ENCODE measurements at places on chromosomes 7 and 10. TPM values are rescaled to one million over a fixed set of nuclear protein-coding genes. Genes with fewer than 3 reads are reported as not detected.

Gene ITGA8
- not detected for total RNA-seq

- DNase-seq, result no peak
These were observed 6.4 kb downstream of the DPYSL4 start for GRCh38 chr10:132192991-132193665.

DNA sequence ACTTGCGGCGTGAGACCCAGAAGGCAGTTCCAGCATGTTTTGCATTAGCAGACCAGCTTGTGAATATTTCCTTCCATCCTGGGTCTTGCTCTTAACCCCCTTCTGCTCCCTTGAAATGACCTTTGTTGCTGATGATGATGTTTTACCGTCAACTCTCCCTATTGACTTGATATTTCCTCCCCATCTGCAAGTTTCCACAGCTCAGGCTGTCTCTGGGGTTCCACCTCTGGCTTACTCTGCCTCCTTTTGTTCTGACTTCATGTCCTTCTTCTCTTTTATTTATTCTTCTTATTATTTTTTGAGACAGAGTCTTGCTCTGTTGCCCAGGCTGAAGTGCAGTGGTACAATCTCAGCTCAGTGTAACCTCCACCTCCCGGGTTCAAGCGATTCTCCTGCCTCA lies 17.2 kb downstream of the BAMBI start:
- no peak for DNase-seq

- DNase-seq, result no peak
These were observed 31.2 kb downstream of the ARMH3 start for GRCh38 chr10:102024799-102025198.

DNA sequence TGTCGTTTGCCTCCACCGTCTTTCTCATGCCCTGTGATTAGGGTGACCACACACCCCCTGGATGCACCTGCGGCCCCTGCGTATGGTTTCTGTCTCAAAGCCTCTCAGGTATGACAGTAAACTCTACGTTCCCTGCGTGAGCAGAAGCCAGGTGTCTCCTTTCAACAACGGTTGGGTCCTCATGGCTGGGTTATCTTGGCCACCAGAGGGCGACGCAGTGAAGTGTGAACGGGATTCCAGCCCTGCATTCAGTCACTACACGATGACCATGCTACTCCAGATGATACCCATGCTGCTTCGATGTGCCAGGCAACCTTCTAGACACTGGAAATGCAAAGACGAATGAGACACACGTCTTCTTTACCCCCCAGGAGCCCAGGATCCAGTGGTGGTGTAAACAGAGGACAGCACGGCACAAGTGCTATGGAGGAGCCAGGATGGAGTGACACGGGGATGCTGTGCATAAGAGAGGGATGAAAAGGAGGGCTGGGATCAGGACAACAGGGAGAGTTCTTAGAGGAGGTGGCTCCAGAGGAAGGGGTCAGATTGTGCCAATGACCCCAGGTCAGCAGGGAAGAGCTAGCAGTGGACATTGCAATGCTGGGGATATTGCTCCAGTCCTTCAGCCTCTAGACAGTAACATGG lies 228.1 kb upstream of the PFKP start:
- peak; percentile 73 for DNase-seq

Gene TRIM73
- 3.8 TPM for total RNA-seq

Gene CLCN1
- not detected for total RNA-seq

Measured in activated CD4-positive, alpha-beta T cell treated with anti-CD3 and anti-CD28 coated beads, Interleukin-2, amount 10 ng/mL, durations not matched to agents 24 days and 14 days (primary cell).